Nephron progenitor cell (in vitro differentiated cells): ENCODE measurements at places on chromosomes 7 and 10.

DNA sequence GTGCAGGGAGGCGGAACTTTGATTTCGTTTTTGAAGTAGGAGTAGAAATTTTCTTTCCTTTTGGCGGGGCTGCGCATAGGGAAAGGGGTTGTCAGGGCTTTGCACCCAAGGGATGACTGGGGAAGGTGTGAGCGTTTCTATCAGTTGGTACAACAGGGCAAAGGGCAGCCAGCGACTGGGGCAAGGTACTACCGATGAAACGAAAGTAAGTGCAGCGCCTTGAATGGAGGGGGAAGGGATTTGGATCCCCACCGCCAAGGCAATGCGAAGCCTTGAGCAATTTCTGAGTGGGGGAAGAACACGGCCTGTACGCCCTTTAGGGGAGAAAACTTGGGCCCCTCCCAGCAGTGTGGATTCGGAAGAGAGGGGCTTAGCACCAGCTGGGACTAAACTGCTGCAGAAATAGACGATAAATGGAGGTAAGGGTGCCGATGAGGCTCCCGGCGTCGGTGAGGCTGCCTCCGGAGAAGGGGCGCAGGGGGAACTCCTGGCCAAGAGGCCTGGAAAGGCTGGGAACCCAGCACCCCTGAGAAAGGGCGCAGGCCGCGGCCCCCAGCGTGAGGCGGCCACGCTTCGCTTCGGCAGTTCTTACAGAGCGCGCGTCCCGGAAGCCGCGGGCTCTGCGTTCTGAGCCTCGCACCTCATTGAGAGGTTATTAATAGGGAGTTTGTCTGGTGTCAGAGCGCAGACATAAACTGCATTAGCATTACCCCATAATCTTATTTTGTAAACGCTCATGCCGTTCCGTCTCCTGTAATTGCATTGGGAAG, 10.0 kb upstream of the TLX1 start:
- no peak for DNase-seq

DNA sequence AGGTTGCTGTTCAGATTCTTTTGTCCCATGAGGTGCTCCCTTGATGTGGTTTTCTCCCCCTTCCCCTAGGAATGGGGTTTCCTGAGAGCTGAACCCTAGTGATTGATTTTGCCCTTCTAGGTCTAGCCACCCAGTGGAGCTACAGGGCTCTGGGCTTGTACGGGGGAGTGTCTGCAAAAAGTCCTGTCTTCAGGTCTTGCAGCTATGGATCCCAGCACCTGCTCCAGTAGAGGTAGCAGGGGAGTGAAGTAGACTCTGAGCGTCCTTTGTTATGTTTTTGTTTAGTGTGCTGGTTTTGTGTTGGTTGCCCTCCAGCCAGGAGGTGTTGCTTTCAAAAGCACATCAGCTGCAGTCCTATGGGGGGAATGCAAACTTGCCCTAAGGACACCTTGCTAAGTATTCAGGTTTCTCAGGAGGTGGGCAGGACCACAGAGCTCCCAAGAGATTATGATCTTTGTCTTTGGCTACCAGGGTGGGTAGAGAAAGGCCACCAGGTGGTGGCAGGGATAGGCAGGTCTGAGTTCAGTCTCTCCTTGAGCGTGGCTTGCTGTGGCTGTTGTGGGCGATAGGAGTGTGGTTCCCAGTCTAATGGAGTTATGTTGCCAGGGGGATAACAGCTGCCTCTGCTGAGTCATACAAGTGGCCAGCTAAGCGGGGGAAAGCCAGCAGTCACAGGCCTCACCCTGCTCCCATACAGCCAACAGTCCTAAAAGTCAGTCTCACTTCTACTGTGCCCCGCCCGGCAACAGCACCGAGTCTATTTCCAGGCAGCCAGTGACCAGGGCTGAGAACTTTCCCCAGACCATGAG, 92.4 kb upstream of the JCAD start:
- no peak for DNase-seq

DNA sequence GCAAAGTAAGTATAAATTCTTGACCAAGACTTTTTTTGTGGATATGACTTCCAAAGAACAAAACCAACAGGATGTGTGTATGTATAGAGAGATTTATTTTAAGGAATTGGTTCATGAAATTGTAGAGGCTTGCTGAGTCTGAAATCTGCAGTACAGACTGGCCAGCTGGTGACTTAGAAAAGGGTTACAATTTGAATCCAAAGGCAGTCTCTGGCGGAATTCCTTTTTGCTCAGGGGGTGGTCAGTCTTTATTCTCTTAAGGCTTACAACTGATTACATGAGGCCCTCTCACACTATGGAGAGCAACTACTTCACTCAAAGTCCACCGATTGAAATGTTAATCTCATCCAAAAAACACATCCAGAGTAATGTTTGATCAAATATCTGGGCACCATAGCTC, 100.1 kb upstream of the IMMP2L start:
- DNase-seq, result no peak

DNA sequence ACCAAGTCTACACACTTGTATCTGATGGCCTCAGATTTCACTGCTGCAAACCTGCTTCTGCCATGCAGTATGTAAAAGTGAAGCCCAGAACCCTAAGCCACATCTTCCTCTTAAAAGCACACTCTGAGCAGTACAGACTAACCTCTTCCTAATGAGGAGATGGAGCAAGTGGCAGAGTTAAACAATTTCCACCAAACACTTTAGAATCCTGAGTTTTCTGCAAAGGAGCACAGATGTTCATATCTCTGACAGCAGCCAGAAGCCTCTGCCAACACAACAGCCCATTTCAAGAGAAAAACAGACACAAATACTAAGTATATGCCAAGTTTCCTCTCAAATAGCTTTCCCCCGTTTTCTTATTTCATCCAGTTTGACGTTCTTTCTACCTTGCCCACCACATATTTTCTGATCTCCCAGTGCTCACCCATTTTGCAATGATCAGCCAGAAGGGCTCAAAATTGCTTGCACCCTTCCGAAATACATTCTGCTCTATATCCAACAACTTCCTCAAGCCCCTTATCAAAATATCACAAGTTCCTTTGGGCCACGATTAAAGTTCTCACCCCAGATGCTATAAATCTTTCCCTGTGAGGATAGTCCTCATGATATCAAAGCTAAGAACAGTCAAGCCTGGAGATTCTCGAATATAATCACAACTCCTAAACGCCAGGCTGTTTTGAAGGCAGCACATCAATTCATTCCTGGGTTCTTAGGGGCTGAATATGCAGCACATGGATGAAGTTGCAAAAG, 27.5 kb downstream of the ELMO1 start:
- DNase-seq, result no peak

DNA sequence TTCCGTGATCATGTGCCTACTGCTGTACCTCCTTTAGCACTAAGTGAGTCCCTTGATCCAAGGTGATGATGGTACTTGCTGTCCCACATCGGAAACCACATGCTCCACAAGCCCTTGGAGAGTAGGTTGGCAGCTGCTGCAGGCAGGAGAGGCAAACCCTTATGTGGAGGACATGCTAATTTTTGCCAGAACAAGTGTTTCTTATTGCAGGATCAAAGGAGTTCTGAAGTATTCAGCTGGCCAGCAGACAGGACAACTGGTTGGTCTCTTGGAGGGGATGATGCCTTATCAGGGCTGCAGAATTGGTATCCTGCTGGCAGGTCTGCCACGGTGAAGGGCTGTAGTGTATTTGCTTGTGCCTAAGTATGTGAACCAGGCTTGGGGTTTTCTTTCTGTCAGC, 36.8 kb downstream of the NACAD start:
- no peak for DNase-seq

GRCh38 chr7:139177696-139178095, 53.3 kb upstream of the UBN2 start:
- DNase-seq, result no peak

DNA sequence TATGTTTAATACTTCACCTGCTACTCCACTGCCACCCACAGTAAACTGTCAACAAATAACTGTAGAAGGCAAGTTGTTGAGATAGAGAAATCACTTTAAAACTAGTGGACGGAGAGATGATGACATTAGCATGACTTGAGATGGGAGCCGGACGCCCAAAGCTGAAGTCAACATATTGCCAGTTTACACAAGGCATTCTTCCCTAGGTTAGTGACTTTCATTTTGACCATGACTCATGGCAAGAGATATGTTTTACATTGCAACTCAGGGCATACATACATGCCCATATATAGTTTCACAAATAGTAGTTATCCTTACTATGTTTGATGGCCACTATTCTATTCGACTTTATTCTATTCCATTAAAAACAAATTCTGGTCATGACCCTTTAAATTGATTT, 296.6 kb downstream of the PLXNA4 start:
- DNase-seq, result no peak

DNA sequence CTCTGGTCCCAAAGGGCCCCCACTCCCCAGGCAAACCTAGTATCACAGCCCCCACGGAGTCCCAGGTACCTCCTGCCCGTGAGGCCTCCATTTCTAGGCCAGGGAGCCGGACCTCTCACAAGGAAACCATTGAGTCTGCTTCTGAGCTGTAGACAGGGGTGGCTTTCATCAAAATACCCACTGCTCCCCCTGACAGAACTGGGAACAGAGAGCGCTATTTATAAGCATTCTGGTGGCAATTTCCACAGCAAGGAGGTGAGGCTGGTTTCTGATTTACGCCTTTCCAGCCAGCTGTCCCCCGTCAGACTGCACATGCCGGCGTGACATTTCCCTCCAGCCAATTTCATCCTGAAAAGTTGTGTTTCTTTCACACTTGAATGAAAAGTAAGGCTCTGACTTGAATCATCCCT, 407.5 kb upstream of the PRKCQ start:
- DNase-seq, result peak; percentile 30

DNA sequence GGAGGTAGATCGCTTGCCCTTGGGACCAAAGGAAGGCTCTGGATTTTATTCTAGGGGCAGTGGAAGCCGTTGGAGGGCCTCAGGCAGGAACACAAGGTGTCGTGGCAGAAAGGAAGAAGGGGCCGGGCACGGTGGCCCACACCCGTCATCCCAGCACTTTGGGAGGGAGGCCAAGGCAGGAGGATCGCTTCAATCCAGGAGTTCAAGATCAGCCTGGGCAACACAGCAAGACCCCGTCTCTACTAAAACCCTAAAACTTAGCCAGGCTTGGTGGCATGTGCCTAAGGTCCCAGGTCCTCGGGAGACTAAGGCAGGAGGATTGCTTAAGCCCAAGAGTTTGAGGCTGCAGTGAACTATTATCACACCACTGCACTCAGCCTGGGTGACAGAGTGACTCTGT, 5.2 kb upstream of the PDGFA start:
- no peak for DNase-seq

GRCh38 chr10:67308912-67309311, 383.1 kb downstream of the LRRTM3 start:
- no peak for DNase-seq

DNA sequence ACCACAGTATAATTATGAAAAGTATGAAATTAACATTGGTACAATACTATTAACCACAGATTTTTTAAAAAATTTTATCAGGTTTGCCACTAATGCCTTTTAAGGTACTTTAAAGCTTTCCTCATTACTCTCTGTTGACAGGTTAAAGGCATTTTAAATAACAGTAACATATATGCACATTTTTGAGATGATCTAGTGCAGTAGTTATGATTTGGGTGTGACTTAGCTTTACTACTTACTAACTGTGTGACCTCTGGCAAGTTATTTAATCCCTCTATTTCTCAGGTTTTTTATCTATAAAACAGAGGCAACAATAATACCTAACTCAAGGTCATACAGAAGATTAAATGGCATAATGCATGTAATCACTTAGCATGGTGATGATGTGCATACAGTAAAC, 94.8 kb downstream of the NT5C2 start:
- DNase-seq, result no peak

GRCh38 chr7:41475801-41476459, 227.0 kb downstream of the INHBA start:
- no peak for DNase-seq

GRCh38 chr7:129560831-129561230, 50.7 kb upstream of the NRF1 start:
- DNase-seq, result no peak

DNA sequence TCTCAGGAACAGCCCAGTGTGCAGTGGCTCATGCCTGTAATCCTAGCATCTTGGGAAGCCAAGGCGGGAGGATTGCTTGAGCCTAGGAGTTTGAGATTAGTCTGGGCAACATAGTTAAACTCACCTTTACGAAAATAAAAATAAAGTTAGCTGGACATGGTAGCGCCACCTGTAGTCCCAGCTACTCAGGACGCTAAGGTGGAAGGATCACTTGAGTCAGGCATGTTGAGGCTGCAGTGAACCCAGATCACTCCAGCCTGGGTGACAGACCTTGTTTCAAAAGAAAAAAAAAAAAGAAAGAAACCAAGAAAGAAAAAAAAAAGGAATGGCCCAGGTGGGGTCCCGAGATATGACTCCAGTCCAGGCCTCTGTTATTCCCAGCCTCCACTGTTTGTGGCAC, 96.6 kb downstream of the SLC25A13 start:
- DNase-seq, result no peak
